GM12892 (cell line): ENCODE measurements at places on chromosomes 12 and 14.
A peak's percentile ranks its signal among the peaks of the same experiment; 100 is the strongest.

DNA sequence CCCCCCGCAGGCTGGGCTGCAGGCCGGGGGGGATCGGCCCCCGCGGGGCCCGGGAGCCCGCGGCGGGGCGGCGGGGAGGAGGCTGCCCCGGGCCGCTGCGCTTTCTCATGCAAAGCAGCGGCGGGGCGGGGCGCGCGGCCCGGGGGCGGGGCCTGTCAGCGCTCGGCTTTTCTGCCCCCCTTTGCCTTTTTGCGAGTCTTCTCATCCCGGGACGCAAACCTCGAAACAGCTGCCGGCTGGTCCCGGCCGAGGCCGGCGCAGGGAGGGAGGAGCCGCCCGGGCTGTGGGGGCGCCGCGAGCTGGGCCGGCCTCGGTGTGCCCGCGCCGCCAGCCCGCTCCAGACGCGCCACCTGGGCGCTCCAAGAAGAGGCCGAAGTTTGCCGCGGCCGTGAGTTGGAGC lies at the start of gene FZD10:
TSS of gene FZD10 (plus strand) at position 198 of the 400 bp plus-strand sequence. CDS start 479 bp downstream, outside the sequence.
- no peak for DNase-seq

- DNase-seq: no peak
Observed at GRCh38 chr12:69927164-69927563, 102.1 kb downstream of the MYRFL start.

GRCh38 chr14:74008843-74009499 lies 10.1 kb downstream of the ENTPD5 start:
- DNase-seq: no peak

- DNase-seq: peak; percentile 22
Observed at GRCh38 chr14:62081012-62081612, 318.9 kb downstream of the SNAPC1 start.

DNA sequence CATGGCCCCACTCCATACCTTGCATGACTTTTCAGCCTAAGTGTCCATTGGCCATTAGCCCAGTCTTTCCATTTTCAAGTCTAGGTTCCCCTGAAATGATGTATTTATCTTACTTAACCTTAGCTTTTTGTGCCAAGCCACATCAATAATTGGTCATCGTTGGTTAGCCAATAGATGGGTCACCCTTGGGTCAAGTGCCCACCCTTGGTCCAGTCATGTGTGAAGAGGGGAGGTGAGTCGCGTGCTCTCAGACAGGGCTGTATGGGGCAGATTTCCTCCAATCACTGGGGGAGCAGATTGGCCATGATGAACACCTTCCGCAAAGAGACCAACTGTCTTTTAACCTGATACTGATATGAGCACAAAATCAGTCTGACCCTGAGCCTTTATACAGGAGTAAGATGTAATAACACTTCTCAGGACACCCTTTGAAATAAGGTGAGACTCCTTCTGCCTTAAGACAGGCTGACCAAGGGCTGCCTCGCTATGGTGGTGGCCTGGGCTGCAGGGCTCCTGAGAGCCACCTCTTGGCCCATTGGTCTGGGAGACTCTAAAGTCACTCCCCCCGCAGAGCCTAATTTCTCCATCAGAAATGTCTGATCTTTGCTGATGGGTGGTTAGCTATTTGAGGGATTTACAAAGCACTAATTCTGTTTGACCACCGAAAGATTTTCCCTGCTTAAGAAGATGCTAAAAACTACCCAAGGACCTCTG lies 143.2 kb downstream of the ZFP36L1 start:
- no peak for DNase-seq

DNA sequence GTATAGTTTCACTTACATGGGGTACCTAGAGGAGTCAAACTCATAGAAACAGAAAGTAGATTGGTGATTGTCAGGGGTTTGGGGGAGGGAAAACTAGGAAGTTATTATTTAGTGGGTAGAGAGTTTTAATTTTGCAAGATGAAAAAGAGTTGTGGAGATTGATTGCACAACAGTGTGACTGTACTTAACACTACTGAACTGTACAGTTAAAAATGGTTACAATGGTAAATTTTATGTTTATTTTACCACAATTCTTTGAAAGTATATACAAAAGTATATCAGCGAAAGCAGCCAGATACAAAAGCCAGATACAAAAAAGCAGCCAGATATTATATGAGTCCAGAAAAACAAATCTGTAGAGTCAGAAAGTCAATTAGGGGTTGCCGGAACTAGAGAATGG lies 247.6 kb downstream of the IPO8 start:
- DNase-seq: no peak

DNA sequence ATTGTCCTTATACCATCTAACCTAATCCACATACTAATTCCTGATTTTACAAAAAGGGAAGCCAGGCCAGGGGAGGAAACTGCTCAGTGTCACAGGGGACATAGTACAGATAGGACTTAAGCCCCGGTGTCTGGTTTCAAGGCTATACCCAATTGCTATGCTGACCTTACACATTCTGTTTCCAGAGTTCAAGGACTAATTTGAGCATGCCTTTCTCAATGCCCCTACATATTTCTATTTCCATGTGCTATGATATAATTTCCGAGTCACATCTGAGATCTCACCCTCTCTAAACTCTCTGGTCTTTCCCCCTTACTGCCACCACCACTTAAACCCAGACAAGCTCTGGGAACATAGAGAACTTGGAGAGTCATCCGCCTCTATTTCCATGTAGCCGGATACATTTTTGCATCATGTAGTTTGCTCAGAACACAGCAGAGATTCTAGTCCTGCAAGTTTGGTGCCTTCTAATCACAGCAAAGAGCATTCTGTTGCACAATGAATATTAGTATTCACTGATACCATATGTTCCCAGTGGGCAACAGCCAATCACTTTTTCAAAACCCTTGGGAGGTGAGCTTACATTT lies 34.2 kb downstream of the PPM1H start:
- no peak for DNase-seq

DNA sequence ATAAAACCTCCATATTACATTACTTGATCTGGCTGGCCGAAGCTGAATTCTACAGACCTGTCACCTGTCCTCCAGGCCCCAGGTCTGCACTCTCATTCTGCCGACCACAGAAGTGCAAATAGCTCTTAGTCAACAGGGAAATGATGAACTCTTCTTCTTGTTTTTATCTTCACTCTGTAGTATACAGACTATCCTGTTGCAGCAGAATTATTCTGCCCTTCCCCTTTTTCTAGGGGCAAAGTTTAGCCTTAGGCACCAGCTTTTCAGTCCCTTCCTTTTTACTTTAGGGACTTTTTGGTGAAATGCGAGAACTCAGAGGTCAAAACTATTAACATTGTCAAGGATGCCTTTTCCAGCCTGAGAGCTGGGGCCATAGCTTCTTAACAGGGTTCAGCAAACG lies 229.6 kb upstream of the EGLN3 start:
- DNase-seq: no peak

GRCh38 chr12:6049992-6050391 lies 74.5 kb downstream of the VWF start:
- DNase-seq: no peak

GRCh38 chr14:102182190-102182589 lies 42.5 kb downstream of the WDR20 start:
- no peak for DNase-seq

GRCh38 chr12:1881936-1882335 lies 36.5 kb downstream of the CACNA2D4 start:
- DNase-seq: no peak

- no peak for DNase-seq
Observed at GRCh38 chr14:68607081-68607866, 185.6 kb downstream of the ZFP36L1 start.

- DNase-seq: no peak
Observed at GRCh38 chr12:131131077-131131807, 177.5 kb downstream of the ADGRD1 start.

- no peak for DNase-seq
Observed at GRCh38 chr12:113162102-113163029, 12.8 kb downstream of the CFAP73 start.

- DNase-seq: no peak
Observed at GRCh38 chr12:6336079-6336888, 5.6 kb downstream of the TNFRSF1A start.

DNA sequence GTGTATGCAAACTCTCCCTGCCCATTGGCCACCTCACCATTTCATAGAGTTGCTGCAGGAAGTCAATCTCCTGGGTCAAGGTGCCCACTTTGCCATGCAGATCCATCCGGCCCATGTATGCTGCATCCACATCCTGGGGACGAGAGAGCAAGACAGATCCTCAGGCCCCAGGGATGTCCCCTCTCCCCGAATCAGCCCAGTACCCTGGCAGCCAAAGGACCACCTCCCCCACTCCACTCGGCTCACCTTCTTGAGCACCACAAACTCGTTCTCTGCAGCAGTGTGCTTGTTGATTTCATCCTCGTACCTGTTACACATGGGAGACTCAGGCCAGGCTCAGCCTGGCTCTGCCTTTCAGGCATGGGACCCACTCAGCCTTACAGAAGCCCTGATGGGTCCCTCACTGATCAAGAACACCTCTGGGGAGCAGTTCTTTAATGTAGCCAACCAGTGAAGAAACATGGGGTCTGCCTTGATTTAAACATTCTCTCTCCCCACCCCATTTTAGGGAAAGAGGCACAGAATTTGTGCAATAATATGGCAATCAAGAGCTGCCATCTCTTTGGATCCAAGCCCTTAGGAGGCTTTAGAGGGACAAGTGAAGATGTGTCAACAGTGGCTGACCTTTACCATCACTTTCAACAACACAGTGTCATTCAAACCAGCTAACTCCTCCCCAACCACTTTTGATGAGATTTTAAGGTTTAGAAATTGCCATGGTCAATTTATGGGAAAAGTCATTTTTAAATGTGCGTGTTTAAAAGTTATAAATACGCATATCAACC lies 3.9 kb downstream of the KRT79 start:
- DNase-seq: no peak

GRCh38 chr12:111359231-111359913 lies 9.5 kb downstream of the PHETA1 start:
- no peak for DNase-seq

DNA sequence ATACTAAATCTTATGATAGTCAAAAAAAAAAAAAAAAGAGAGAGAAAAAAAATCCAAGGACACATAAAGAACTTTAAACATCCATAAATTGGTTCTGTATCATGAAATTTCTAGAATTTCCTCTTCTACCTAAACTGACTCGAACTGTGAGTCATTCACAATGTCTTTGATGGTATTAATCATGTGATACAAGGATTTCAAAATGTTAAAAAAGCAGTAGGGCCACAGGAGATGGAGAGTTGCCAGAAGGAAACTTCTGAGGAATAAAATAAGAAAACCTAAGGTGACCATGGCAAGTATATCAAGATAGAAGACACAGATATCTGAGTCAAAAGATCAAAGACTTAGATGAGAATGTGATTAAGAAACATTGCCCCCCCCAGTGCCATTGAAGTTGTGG lies 1320.9 kb upstream of the FLRT2 start:
- no peak for DNase-seq

- DNase-seq: no peak
Observed at GRCh38 chr14:38847161-38847560, 255.9 kb downstream of the SEC23A start.

DNA sequence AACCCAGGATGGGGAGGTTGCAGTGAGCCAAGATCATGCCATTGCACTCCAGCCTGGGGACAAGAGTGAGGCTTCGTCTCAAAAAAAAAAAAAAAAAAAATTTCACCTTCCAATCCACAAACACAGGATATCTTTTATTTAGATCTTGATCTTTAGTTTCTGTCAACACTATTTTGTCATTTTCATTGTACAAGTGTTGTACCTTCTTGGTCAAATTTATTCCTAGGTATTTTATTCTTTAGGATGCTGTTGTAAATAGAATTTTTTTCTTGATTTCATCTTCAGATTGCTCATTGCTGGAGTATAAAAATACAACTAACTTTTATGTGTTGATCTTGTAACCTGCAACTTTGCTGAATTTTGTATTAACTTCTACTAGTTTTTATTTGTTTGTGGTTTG lies 60.8 kb downstream of the ARHGAP5 start:
- DNase-seq: no peak

DNA sequence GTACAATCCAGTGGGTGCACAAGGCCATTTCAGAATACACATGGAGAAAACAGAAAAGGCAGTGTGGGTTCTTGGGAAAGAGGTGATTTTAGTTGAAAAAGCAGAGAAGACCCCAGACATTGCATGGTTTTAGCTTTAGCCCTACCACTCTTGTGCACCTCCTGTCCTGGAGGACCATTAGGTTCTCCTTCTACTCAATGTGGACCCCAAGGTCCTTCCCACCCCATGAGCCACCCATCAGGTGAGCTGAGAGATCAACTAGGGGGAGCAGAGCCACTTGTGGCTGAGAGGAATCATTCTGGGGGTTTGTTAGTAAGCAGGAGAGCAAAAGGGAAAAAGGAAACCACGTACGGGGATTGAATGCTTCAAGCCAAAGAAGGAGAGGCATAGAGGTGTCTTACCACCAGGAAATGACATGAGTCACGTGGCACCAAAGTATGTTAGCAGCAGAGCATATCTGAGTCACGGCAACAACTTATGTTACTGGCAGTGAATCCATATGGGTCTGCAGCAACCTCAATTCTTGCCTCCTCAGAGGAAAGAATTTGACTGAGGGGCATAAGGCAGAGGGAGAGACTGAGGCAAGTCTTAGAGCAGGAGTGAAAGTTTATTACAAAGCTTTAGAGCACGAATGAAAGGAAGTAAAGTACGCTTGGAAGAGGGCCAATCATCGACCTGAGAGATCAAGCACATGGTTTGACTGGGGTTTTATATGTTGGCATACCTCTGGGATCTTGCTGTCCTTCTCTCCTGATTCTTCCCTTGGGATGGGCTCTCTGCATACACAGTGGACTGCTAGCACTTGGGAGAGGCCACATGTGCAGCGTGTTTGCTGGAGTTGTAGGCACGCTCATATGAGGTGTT lies 73.9 kb downstream of the HSD17B6 start:
- no peak for DNase-seq

GRCh38 chr12:120314220-120314619 lies 12.1 kb downstream of the SIRT4 start:
- no peak for DNase-seq

- DNase-seq: no peak
Observed at GRCh38 chr12:79725987-79726386, 35.2 kb upstream of the PAWR start.

DNA sequence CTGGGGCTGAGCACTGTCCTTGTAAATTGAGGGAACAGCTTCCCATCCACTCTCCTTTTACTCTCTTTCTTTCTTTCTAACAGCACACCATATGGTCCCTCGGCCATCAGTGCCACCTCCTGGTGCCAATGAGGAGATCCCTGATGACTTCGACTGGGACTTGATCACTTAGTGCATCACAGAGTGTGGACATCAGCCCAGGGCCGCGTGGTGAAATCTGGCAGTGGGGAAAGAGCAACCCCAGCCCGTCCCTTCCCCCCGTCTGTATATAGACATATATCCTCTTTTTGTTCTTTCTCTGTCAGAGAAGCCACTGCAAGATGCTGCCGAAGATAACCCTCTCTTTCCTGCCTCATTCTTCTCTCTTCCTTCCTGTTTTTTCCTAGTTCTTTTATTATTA lies 13.5 kb downstream of the C3AR1 start:
- DNase-seq: no peak

DNA sequence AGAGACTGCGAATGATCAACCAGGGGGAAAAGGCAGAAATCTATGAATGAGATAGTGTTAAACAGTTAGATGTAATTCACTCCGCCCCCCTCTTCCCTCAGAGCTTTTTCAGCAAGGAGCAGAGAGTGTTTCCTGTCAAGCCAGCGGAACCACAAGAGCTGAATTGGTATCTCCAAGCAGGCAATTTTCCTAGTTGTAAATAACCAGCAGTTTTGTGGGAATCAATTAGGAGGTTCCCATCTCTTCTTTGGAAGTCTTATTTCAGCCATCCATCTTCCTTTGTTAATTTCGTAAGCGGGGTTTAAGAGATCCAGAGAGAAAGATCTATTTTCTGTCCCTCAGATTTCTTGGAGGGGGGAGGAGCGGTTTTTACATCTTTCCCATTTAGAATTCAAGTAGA lies 178.0 kb downstream of the FOXN3 start:
- DNase-seq: no peak
